ENCODE measurements at places on chromosomes 4 and X. TPM values are rescaled to one million over a fixed set of nuclear protein-coding genes. Genes with fewer than 3 reads are reported as not detected.

DNA sequence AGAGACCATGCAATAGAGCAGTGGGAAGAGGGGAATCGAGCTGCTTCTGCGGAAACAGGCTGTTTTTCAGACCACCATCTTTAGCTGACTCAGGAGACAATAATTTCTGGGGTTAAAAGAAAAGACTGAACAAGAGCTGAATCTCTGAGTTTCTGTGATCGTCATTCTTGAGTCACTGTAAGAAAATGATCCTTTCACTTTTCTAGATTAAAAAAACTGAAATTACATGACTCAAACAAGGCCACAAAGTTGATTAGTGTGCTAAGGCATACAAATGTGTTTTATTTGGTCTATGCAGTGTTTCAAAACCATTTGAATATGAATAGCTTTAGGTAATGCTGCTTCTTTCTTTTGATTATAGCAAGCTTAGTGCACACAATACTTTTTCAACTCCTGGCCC is 194.4 kb upstream of the RPL34 start:
- no peak for DNase-seq

DNA sequence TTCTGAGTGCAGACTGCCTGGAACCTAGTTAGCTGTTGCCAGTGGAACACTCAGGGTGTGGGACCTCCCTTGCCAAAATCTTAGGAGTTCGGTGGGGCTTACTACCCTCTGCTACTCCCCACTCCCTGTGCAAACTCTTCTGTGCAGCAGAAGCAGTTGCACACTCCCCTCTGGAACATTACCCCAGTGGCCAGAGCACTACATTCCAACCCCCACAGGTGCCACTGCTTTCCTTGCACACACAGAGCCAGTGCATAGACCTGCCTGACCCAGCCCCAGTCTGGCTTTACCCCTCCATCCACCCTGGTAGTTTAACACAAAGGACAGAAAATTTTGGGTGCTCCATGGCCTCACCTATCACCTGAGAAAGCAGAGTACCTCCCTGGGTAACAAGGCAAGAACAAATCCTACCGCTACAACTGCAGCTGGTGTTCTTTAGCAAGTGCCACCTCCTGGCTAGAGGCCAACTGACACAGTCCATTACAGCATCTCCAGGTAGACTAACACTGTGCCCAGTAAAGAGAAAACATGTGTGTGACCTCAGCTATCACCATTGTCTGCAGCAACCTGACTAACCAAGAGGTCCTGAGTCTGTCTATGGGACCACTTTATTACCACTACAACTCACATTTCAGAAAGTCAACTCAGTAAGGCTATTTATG is 11.5 kb upstream of the RASSF6 start:
- no peak for DNase-seq

GRCh38 chr4:37535872-37536271 is 150.3 kb downstream of the RELL1 start:
- DNase-seq = no peak

GRCh38 chr4:99077177-99077576 is 11.4 kb downstream of the ADH5 start:
- DNase-seq = no peak

IL21 gene
- not detected for total RNA-seq

- DNase-seq = peak; percentile 85
These were observed 24.3 kb upstream of the CD38 start for GRCh38 chr4:15753786-15754185.

DNA sequence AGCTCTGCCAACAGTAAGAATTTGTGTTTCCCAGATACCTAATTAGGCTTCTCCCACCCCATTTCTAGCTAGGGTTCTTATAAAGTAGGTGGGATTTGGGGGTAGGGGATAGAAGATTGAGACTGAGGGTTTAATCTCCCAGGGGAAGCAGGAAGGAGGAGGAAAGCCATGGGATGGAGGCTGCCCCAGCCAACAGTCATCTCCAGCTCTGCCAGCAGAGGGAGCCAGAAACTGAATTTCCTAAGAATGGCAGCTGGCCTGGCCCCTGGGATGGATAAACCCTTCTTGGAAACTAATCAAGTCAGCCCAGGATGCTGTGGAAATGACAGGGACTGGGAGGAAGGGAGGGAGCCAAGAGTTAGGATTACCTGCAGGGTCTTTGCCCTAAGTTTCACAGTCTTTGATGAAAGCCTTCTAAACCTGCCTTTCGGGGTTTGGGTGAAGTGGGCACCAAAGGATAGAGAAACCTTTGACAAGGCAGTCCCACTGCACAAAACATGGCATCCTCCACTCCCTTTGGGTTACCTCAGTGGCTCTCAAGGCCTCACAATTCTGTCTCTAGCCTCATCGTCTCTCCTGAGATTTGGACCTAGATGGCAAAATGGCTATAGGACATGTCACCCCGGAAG is 6.7 kb upstream of the ERCC6L start:
- peak; percentile 64 for DNase-seq

All from right cardiac atrium (tissue), 5 donors.